ENCODE measurements at places on chromosomes 12 and 14.

DNA sequence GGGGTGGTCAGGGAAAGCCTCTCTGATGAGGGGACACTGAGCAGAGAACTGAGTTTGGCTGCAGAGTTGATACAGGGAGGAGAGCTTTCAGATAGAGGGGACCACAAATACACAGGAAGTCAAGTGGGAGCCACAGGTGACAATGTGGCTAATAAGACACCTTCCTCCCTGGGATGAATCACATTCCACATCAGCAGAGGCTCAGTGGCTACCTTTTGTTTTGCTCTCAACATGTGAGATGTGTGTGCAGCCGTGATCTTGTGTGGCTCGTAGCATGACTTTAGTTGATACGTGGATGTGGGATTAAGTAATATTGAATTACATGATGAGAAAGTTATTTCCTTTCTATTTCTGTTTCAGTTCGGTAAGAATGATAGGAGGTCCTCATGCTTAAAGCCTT is 7.5 kb downstream of the CRADD start:
- no peak for DNase-seq

DNA sequence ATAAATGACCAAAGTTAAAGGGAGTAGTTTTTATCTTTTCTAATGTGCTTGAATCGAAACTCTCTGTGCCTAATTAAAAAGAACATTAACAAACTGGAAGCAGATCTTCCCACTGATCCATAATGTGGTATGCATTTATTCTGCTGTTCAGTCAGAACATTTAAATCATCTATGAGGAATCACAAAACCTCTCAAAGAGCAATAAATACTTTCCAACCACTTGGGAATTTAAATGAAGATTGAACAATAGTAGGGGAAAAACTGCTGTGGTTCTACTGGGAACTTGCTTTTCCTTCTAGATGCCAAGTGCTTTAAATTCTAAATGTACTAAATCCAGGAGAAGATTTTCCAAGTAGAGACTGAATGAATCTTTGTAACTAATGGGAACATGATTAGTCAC is 12.3 kb upstream of the CHPT1 start:
- no peak for DNase-seq

GRCh38 chr14:70816525-70816924 is 7.2 kb upstream of the MAP3K9 start:
- DNase-seq: no peak

- no peak for DNase-seq
Measured at GRCh38 chr12:102474438-102475064, 5.8 kb downstream of the IGF1 start.

GRCh38 chr12:88763536-88764100 is 183.3 kb upstream of the KITLG start:
- no peak for DNase-seq
